ENCODE measurements at places on chromosomes 11 and 22.

DNA sequence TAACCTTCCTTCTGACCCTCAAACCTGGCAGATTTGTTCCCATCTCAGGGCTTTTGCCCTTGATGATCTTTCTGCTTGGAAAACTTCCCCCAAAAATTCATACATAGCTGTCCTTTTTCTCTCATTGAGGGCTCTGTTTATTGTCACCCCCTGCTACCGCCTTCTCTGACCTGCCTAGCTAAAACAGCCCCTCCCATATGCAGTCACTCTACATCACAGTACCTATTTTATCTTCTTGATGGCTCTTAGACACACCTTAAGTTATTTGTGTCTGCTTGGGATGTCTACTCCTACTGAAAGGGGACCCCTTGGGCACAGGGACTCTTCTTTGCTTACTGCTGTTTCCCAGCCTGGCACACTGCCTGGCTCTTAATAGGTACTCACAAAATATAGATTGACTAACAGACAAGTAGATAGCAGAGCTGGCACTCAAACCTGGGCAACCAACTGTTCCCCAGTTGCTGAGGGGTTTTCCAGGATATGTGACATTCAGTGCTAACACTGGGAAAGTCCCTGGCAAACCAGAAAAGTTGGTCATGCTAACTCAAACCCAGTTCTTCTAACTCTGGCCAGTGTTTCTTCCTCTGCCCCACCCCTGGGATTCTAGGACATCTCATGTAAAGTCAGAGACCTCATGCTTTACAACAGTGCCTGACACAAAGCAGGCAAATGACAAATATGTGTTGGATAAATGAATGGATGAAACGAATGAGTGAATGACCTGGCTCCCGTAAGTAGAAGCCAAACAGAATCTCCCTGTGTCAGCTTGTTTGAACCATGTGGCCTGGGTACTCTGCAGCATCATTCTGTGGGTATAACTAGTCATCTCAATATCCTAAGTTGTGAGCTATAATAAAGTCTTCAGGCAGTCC lies 19.8 kb upstream of the FJX1 start:
- no peak for DNase-seq

GRCh38 chr22:39128508-39128907 lies 24.0 kb downstream of the CBX7 start:
- DNase-seq, result no peak

DNA sequence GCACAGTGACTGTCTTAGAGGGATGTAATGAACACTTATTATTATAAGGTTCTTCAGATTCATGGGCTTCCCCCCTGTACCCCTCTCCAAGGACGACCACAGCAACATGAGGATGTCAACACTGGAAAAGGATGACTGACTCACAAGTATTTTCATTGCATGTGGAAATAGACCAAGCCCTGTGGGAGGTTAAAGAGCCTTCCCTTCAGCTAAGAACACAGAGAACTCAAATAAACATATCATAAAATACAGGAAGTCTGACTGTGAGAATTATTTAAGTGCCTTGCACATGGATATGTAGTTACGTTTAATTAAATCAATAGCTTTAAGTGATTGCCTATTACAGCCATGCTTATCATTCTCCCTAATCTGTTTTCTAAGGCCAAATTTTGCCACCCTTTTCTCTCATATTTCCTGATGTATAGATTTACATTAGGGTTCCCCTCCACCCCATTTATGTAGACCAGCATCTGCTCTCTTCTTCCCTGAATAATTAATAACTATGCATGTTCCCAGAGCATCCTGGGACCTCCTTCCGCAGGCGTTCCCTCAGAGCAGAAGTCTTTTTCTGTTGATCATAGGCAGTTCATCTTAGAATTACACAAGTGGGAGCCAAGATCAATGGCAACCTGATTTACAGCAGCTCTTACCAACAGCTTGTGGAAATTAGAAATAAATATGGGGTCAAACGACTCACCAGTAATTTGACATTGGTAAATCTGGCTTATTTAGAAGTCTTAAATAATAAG lies 226.9 kb downstream of the OPCML start:
- no peak for DNase-seq

- no peak for DNase-seq
These were observed 403.2 kb downstream of the NTM start for GRCh38 chr11:131773626-131774025.

- DNase-seq, result no peak
These were observed 25.1 kb upstream of the LDLRAD3 start for GRCh38 chr11:35918716-35919115.

DNA sequence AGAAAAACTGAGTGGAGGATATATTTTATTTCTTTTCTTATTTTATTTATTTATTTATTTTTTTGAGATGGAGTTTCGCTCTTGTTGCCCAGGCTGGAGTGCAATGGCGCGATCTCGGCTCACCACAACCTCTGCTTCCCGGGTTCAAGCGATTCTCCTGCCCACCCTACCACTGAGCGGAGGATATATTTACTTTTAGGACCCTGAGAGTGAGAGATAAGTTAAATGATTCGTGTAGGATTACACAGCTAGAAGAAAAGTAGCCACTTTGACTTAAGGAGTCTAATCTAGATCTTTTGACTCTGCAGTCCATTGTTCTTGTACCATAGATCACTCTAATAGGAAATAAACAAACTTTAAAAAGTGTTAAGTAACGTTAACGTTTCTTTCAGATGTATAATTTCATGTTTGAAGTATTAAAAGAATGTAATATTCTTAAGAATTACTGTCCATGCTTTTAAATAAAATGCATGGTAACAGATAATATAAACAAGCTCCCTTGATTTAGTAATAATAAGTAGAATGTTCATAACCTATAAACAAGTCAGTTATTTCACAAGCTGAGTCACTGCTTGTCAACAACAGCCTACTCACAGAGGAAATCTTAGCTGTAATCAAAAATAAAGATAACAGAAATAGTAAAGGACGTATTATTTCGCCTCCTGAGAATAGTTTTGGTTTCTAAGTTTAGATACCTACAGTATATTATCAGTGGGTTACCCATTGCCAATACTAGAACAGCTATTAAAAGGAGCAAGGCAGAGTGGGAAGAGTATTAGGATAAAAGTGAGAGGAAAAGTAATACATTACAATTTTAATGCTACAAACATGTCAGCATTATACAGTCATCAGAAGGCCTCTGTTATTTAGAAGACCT lies 18.6 kb downstream of the USP47 start:
- no peak for DNase-seq

- no peak for DNase-seq
These were observed 732.8 kb upstream of the ANO5 start for GRCh38 chr11:21460082-21460481.

- peak; percentile 58 for DNase-seq
These were observed 54.4 kb downstream of the GRAMD1B start for GRCh38 chr11:123484448-123484847.

DNA sequence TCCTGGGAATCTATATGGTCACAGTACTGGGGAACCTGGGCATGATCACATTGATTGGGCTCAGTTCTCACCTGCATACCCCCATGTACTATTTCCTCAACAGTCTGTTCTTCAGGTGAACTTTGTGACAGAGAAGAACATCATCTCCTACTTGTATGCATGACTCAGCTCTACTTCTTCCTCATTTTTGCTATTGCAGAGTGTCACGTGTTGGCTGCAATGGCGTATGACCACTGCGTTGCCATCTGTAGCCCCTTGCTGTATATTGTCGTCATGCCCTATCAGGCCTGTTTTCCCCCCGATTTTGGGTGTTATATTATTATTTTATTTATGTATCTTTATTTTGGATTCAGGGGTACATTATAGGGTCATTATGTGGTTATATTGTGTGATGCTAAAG lies 2.4 kb upstream of the OR8G1 start:
- DNase-seq, result peak; percentile 39

DNA sequence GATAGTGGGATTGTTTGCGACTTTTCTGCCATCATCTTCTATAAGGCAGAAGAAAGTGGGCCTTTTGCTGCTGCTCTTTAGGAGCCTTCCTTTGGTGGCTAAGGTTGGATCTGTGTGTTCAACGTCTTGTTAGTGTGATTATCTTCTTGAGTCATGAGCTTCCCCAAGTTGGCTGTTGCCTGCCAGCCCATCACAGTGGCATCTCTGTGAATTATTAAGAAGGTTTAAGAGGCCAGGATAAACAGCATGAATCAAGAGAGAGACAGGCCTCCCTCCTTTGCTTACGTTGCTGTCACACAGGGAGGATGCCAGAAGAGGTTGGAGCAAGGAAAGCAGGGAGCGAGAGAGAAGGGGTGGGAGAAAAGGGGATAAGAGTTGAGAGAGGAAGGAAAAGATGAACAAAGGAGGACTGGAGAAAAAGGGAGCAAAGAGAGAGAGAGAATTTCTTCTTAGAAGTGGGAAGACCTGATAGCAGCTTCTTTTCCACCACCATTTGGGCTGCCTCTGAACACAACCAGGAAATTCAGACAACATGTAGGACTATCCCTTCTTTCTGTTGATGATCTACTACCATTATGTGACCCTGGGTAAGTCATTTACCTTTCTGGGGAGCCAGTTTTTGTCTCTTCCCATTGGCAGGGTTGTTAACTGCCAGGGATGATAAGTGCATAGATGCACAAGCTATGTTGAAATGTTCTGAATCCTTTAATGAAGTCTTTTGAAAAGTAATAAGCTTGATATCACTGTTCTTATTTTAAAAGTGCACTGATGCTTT lies 126.5 kb downstream of the NAV2 start:
- DNase-seq, result no peak

Data from hematopoietic multipotent progenitor cell treated with erythropoietin and hydrocortisone succinate and interleukin-3 and kit ligand, for 4 days (in vitro differentiated cells).